ENCODE measurements at places on chromosomes 12 and 14.

- DNase-seq: no peak
These were observed 17.5 kb downstream of the MTRFR start for GRCh38 chr12:123250471-123251383.

- no peak for DNase-seq
These were observed 4.0 kb downstream of the CCDC63 start for GRCh38 chr12:110850762-110851161.

GRCh38 chr14:67268426-67269150 lies 27.4 kb downstream of the PALS1 start:
- DNase-seq: no peak

GRCh38 chr12:111270239-111270638 lies 98.7 kb downstream of the PHETA1 start:
- DNase-seq: no peak

DNA sequence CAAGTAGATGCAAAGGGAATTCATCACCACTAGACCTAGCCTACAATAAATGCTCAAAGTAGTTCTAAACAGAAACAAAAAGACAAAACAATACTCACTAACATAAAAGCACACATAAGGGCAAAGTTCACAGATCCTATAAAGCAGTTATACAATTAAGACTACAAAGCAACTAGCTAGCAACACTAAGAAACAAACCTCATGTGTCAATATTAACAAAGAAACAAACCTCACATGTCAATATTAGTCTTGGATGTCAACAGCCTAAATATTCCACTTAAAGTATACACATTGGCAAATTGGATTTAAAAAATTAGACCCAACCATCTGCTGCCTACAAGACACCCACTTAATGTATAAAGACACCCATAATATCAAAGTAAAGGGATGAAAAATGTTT lies 152.7 kb downstream of the KCNK10 start:
- no peak for DNase-seq

DNA sequence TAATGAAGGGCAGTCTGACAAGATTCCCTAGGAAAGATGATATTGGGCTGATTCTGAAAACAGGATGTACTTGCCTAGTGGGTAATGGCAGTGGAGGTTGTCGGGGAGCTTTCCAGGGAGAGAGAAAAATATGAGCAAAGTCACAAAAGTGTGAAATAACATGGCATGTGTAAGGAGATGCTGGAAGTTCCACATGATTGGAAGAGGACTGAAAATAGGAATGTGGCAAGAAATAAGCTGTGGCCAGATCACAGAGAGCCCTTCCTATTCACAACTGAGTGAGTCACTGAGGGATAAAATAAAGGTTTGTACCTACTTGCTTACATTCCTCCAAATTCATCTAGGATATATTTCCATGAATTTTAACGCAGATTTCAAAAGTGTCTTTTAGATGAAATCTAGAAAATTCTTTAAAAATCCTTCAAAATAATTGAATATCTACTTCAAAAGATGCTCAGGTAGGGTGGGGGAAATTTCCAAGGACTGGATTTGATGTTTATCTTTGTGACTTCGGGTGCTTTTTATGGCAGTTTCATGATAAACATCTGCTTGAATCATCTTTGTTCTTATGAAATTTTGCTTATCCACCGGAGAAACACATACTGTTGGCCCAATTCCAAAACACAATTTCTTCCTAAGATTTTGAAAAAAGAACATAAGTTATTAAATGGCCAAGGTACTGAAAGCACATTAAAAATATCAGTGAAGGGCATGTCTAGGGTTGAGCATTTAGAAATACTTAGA lies 36.3 kb upstream of the SLC2A13 start:
- DNase-seq: no peak

GRCh38 chr14:74985028-74985310 lies 17.8 kb upstream of the EIF2B2 start:
- DNase-seq: no peak

DNA sequence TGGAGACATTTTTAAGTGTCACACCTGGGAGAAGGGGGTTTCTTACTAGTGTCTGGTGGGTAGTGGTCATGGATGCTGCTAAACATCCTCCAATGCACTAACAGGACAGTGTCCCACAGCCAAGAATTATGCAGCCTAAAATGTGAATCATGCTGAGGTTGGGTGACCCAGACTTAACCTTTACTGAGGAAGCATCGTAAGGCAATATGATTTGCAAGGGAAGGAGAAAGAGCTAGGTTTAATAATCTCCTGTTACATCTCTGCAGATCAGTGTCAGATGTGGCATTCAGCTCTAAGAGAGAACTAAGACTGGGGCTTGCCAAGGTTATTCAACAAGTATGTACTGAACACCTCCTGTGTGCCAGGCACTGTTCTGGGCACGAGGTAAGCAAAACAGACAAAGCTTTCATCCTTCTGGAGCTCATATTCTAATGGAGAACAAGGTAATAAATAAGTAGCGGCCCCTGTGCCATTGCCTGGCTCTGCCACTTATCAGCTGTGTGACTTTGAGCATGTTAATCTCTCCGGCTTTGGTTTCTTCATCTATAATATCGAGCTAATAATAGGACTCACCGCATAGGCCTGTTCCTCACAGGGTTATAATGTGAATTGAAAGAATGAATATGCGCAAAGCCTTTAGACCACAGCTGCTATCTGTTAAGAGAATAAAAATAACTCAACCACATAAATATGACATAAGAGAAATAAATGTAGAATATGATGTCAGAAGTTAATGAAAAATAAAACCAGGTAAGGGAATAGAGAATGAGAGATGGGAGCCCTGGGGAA lies 13.5 kb upstream of the GOLGA5 start:
- peak; percentile 46 for DNase-seq

DNA sequence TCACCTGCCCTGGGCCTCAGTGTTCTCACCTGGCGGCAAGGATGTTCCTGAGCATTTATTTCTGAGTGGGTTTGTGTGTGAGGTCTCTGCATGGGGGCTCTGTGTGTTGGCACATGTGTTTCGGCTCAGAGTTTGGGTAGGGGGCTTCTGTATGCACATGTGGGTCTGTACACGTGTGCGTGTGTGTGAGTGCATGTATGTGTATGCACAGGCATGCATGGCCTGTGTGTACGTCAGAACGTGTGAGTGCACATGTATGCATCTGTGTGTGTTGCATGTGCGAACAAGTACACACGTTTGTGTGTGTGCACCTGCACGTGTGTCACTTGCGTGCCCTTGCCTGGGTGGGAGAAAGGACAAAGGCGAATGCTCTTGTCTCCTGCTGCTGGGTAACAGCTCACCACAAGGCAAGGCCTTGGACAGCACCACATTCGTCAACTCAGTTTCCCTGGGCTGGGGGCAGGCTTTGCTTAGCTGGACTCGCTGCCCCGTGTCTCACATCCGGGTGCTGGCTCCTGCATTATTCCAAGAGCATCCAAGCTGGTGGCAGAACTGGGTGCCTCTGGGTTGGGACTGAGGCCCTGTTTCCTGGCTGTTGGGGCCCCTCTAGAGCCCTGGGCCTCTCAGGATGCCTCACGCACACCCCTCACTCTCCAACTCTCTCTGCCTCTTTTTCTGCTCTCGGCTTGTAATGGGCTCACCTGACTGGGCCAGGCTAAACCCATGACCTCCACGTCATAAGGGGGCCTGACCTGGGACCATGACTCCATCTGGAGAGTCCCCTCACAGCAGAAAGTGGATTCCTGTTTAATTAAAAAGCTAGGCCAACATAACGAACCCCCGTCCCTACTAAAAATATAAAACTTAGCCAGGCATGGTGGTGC lies 153.6 kb upstream of the C14orf180 start:
- DNase-seq: no peak

GRCh38 chr14:65320661-65321308 lies 91.7 kb upstream of the FUT8 start:
- no peak for DNase-seq

Measured in HFF-Myc (cell line).